Activated T-helper 2 cell treated with anti-CD3 and anti-CD28 coated beads, Interferon-gamma antibody, Interleukin-2, Interleukin-4, amounts not matched to agents 10 μg/mL and 5 μg/mL and 100 μg/mL, durations not matched to agents 14 hours and 24 hours and 36 hours (primary cell): ENCODE measurements at places on chromosomes 6 and 20. TPM values are rescaled to one million over a fixed set of nuclear protein-coding genes. Genes with fewer than 3 reads are reported as not detected.

DNA sequence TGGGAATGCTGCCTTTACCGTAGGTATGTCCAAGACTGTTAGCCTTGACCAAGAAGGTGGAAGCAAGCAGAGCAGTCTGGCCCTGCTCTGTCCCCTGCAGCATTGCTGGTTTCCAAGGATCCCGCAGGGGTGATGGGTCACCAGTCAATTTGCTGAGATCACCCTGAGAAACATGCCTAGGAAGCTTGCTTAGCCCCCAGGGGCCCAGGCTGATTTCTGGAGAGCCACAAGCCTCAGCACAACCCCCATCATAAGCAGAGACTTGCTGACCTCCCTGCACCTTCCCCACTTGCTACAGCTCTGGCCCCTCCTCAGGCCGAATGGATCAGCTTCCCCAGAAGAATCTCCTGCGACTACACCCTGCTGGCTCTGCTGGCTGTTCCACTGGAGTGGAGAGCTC is 21.5 kb downstream of the ARHGAP40 start:
- no peak for DNase-seq

GRCh38 chr20:33803921-33804337 is 7.2 kb upstream of the CHMP4B start:
- no peak for DNase-seq

GRCh38 chr6:37155394-37156312 is 14.3 kb upstream of the PIM1 start:
- DNase-seq, result peak; percentile 31

C6orf58 gene
- not detected in 2 replicates for total RNA-seq

DNA sequence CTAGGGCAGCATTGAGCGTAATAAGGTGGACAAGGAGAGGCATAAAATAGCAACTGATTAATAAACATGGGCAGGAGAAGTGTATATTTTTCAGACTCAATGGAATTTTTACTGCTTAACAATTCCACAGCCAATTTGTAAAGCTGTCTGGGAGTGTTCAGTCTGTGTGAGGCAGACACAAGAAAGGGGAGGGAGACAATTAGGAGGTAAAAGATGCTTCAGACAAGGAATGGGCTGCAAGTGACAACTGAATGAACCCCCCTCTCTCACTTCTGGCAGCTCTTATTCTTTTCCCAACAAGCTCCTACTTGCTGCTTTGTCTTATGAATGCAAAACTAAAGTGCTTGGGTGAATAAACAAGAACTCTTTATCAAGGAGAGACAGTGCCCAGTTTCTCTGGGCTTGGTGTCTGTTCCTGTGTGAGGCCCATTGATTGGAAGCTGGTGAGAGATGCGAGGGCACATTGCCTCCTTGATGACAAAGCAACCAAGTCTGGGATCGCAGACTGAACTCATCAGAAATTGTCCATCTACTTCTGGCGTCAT is 575.3 kb downstream of the RNF144B start:
- no peak for DNase-seq

DNA sequence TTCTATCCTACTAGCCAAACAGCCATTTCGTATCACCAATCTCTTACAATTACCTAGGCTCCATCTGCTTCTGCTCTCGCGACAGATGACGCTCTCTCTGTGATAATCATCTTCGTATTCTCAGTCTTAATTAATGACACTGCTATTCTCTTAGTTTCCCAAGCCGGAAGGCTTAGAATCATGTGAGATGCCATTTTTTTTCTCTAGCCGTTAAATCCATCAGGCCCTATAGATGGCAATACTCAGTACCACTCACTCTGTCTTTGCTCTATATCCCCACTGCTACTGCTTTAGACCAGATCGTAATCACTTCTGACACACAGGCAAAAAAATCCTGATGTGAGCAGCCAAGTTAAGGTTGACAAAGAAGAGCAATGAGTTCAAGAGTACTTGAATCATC is 2.1 kb upstream of the THEMIS start:
- no peak for DNase-seq

TMEM74B gene
- total RNA-seq, result 1.2 and 1.6 TPM in 2 replicates

FLOT1 gene
- 201 and 214 TPM in 2 replicates for total RNA-seq

MUC21 gene
- total RNA-seq, result not detected in 2 replicates

VARS2 gene
- total RNA-seq, result 67.0 and 75.0 TPM in 2 replicates

TNFRSF21 gene
- total RNA-seq, result 2.7 and 2.8 TPM in 2 replicates

GPR63 gene
- 4.5 and 5.0 TPM in 2 replicates for total RNA-seq

HDGFL1 gene
- total RNA-seq, result not detected in 2 replicates

DNA sequence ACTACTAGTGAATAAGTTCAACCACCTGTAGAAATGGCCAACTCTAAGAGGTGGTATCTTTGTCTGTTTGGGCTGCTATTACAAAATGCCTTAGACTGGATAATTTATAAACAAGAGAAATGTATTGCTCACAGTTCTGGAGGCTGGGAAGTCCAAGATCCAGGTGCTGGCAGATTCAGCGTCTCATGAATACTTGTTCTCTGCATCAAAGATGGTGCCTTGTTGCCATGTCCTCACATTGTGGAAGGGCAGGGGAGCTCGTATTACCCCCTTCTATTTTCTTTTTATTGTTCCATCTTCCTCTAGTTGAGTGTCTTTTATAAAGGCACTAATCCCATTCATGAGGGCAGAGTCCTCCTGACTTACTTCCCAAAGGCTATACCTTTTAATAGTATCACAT is 58.0 kb downstream of the LRRC1 start:
- DNase-seq, result no peak

- DNase-seq, result no peak
Observed at GRCh38 chr6:38603966-38604365, 35.8 kb downstream of the BTBD9 start.

SOX18 gene
- 1.0 and 1.1 TPM in 2 replicates for total RNA-seq

GRCh38 chr20:55417836-55418235 is 587.5 kb downstream of the CBLN4 start:
- no peak for DNase-seq

DNA sequence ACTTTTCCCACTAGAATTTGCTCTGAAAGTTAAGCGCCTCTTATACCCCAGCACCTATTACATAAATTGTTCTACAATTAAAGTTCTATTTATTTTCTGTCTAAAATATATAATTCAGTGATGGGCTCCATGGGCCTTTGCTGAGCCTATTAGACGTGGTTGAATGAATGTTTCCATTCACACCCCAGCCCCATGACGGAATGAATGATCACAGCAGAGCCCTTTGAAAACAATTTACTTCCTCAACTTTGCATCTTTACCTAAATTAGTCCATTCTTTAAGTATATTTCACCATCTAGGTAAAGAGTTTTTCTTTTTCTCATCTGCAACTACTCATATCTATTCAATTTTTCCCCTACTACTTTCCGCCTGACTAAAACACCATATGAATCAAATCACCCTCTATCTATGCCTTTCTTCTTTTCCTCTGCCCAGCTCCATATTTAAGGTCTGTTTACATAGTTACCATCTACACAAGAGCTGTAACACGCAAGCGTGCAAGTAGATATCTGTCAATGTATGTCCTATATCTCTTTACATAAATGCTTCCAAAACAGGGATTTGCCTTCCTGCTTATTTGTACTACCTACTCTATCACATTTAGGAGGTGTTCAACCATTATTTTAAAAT is 69.7 kb downstream of the ECT2L start:
- DNase-seq, result no peak

GRCh38 chr20:62368392-62368975 is 1.4 kb upstream of the LAMA5 start:
- DNase-seq, result no peak

DNA sequence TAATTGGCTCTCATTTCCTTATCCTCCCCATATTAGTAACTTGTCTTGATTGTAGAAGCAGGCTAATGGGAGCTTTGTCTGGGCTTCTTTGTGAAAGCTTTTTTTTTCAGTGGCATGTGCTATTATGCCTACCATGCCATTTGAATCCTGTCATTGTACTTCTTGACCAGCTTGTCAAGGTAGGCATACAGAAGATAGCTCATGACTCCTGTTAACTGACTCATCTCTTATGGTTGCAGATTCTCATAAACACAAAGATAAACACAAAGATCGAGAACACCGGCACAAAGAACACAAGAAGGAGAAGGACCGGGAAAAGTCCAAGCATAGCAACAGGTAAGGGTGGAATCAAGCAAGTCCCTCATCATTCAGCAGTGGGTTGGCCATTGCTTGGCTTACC is 32.5 kb downstream of the TOP1 start:
- DNase-seq, result no peak

- DNase-seq, result no peak
Observed at GRCh38 chr6:75819776-75820487, 70.9 kb downstream of the MYO6 start.

RIPOR3 gene
- total RNA-seq, result not detected in 2 replicates

GRCh38 chr20:10524643-10525042 is 89.5 kb downstream of the SLX4IP start:
- no peak for DNase-seq

DNAH8 gene
- total RNA-seq, result 0.05 TPM in 1 of 2 replicates, not detected in the other

VGLL2 gene
- not detected in 2 replicates for total RNA-seq

DNA sequence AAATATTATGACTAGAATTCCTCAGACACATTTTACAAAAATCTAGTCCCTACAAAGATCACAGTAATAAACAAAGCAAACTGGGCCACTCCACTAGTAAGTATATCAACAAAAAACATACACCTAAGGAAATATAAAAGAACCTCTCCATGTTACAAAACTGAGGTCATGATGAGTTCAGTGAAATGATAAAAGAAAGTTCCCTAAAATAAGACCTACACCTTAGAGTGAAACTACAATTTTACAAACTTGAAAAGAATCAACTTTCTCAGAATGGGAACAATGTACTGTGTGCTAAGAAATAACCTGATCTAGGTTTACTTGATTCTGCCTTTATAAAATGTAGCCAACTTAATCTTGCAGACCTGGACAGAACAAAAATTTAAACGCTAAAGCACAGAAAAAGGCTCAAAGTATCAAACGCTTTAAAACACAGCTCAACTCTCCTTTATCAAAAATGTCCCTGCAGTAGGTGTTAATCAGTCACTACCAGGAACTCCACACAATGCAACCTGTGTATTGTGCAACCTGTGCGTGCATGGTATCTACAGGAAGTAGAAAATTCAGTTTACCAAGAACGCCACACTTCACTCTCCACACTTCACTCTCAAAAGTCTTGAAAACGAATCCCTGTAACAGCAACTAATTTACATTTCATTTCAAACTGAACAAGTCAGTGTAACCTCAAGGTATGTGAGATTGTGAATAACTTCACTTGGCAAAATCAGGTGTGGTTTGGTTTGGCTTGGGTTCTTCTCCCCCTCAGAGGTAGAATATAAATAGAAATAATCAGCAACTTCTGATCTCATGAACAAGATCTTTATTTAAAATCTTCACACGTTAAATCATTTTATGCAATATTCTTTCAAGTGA is 1.8 kb downstream of the RALGAPA2 start:
- no peak for DNase-seq

SLC17A1 gene
- total RNA-seq, result 0.32 and 0.34 TPM in 2 replicates

DNA sequence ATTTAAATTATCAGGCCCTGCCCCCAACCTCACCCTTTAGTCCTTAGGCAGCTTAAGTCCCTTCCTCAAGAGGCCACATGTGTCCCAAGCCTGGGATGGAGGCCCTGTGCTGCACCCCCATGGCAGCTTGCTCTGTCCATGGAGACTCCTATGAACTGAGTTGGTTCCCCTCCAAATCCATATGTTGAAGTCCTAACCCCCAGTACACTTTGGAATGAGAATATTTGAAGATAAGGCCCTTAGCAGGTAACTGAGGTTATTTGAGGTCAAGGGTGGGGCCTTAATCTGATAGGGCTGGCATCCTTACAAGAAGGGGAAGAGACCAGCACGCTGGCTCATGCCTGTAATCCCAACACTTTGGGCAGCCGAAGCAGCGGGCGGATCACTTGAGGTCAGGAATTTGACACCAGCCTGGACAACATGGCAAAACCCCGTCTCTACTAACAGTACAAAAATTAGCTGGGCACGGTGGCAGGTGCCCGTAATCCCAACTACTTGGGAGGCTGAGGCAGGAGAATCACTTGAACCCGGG is 6.7 kb upstream of the BEND3 start:
- DNase-seq, result no peak

- no peak for DNase-seq
Observed at GRCh38 chr6:96974516-96974915, 50.0 kb downstream of the KLHL32 start.

MYLIP gene
- total RNA-seq, result 81.2 and 83.1 TPM in 2 replicates

DNA sequence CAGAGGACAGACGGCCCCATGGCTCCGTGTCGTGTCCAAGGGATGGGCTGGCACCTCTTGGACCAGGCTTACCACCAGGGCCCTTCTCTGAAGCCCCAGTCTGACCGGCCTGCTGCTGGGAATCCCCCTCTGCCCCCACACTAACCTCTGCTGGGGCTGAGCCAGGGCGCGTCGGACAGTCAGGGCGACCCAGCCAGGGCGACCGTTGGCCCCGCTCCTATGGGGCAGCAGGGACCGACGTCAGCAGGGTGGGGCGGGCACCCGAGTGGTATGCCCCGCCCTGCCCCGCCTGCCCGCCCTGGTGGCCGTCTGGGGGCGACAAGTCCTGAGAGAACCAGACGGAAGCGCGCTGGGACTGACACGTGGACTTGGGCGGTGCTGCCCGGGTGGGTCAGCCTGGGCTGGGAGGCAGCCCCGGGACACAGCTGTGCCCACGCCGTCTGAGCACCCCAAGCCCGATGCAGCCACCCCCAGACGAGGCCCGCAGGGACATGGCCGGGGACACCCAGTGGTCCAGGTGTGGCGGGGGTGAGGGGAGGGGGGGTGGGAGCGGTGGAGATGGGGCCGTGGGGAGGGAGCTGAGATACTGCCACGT is at the start of gene SLC17A9:
SLC17A9 (plus strand) TSS at position 337 of the 595 bp plus-strand sequence; CDS start at position 459, 122 bp downstream.
- peak; percentile 41 for DNase-seq

- DNase-seq, result no peak
Observed at GRCh38 chr20:51060301-51060700, 37.4 kb upstream of the KCNG1 start.

GRCh38 chr6:145497006-145497405 is 238.3 kb downstream of the EPM2A start:
- DNase-seq, result no peak

FOXQ1 gene
- total RNA-seq, result not detected in 2 replicates

GRCh38 chr20:16451982-16452381 is 121.3 kb downstream of the KIF16B start:
- DNase-seq, result no peak

GRCh38 chr6:159853754-159854153 is 37.0 kb upstream of the MAS1 start:
- DNase-seq, result no peak

FAM229B gene
- total RNA-seq, result 1.1 and 3.1 TPM in 2 replicates

DNA sequence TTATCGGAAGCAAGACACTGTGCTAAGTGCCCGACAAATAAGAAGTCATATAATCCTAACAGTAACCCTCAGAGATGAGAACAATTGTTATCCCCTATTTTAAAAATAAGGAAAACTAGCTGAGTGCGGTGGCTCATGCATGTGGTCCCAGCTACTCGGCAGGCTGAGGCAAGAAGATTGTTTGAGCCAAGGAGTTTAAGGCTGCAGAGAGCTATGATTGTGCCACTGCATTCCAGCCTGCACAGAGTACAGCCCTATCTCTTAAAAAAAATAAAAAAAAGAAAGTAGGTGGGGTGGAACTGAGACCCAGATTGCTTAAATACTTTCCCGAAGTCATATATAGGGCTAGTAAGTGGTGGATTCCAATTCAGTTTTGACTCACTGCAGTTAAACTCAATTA is 84.7 kb downstream of the UST start:
- DNase-seq, result no peak
